ENCODE measurements at places on chromosomes 13 and 19. TPM values are rescaled to one million over a fixed set of nuclear protein-coding genes. Genes with fewer than 3 reads are reported as not detected.

Gene IL4I1
- total RNA-seq = not detected

GRCh38 chr13:84536906-84537305 lies 654.6 kb upstream of the SLITRK1 start:
- no peak for DNase-seq

GRCh38 chr13:51564252-51564651 lies 20.0 kb upstream of the WDFY2 start:
- DNase-seq = no peak

DNA sequence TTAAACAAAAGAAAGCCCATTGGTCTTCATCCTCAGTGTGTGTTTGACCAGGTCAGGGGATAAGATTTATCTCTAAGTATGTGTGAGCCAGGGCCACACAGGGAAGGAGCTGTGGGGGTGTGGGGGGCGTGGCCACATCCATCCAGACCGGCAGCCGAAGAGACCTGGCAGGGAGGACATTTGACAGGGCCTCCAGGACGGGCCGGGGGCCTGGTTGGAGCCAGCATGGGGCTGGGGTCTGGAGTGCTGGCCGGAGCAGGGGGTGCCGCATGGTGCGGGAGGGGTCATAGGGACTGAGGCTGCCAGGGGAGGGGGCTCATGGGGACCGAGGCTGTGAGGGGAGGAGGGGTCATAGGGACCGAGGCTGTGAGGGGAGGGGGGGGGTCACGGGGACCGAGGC lies 20.4 kb upstream of the GNA15 start:
- DNase-seq = no peak

- no peak for DNase-seq
These were observed 45.9 kb upstream of the AMER2 start for GRCh38 chr13:25218019-25218418.

- DNase-seq = no peak
These were observed 44.5 kb downstream of the RFX2 start for GRCh38 chr19:6065685-6066374.

Gene RPS16
- 944 TPM for total RNA-seq

GRCh38 chr19:5289060-5289990 lies 51.3 kb downstream of the PTPRS start:
- no peak for DNase-seq

DNA sequence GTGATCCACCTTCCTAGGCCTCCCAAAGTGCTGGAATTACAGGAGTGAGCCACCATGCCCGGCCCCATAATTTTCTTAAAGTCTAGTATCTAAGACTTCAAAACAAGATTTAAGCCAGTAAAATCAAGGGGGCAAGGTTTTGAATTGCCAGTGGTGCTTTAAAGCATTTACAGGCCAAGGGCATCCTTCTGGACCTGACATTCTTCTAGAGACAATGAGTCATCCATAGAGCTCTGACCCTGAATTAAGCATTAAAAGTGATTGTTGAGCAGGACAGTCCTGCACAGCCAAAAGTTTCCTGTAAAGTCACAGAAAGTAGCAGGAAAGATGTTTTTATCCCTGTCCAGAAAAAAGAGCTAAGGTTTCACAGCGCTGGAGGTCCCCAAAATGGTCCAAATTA lies 50.9 kb upstream of the ATP12A start:
- DNase-seq = no peak

Gene CASP14
- total RNA-seq = not detected

- peak; percentile 16 for DNase-seq
These were observed 821 bp downstream of the TDRD3 start for GRCh38 chr13:60397704-60398378.

GRCh38 chr19:9871626-9872338 lies 36.7 kb downstream of the PIN1 start:
- no peak for DNase-seq

Gene SLC7A9
- total RNA-seq = not detected

DNA sequence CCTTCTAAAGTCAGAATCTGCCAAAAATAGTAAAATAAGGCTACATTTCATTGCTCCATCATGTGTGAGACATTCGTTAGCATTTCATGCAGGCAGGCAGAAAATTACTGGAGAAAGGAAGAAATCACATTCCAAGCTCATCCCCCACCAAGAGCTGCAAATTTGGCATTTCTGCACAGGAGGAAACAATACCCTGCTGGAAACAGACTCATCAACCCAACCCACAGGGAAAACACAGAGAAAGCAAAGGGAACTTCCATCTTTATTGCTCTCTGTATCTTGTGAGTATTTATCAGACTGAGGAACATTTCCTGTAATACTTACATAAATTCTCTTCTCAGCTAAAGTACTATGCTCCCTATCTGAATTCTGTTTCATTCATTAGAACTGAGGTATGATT lies 95.7 kb downstream of the KCTD12 start:
- DNase-seq = no peak

- DNase-seq = peak; percentile 96
These were observed at the start of gene CYP4F11 for GRCh38 chr19:15934332-15935078. Gene CYP4F11 (minus strand): TSS chr19:15934529. CDS start chr19:15934408, 121 bp downstream.

- DNase-seq = no peak
These were observed 40.7 kb downstream of the PSG11 start for GRCh38 chr19:42985588-42985987.

Gene SMIM24
- total RNA-seq = not detected

- DNase-seq = peak; percentile 36
These were observed 112.2 kb downstream of the IER2 start for GRCh38 chr19:13262450-13262849.

Gene GSX1
- total RNA-seq = not detected

DNA sequence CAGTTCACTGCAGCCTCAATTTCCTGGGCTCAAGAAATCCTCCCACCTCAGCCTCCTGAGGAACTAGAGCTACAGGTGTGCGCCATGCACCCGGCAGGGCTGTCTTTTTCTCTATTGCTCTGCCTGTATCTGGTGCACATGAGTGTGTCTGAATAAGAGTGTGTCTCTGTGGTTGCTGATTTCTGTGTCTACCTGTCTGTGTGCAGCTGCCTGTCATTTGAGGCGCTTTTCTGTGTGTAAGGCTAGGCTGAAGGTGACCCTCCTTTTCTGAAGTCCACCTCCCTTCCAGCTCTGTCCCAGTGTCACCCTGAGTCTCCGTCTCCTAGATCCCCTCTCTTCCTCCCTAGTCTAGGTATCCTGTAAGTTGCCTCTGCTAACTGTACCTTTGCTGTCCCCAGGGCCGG lies 1.5 kb upstream of the PRR12 start:
- no peak for DNase-seq

- DNase-seq = no peak
These were observed 47.7 kb downstream of the KLF2 start for GRCh38 chr19:16372065-16372915.

Gene NEK3
- 8.7 TPM for total RNA-seq

DNA sequence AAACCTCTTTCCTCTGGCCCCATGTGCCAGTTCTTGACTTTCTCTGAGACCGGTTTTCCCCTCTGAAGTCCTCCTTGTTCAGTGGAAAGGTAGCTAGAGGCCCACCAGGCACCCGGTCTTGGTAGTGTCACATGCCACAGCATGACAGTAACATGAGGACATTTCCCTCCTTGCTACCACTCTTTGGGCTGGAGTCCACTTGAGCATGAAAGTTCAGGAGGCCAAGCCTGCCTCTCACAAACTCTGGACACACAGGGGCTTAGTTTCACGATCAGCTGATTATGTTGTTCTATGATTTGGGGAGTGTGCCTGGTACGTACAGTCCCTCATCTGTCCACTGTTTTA lies 45.6 kb downstream of the NFIX start:
- no peak for DNase-seq

DNA sequence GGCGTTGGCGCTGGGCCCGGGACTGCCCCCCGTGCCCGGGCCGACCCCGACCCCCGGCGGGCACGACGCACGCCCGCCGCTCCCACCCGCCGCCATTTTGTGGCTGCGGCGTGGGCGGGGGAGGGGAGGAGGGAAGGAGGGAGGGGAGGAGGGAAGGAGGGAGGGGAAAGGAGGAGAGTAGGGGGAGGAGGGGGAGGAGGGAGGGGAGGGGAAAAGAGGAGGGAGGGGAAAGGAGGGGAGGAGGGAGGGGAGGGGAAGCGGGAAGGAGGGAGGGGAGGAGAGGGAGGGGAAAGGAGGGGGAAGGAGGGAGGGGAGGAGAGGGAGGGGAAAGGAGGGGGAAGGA lies at the start of gene BTBD2:
BTBD2 (minus strand) TSS at position 107 of the 343 bp plus-strand sequence; CDS start at position 96, 11 bp downstream.
- DNase-seq = peak; percentile 48

DNA sequence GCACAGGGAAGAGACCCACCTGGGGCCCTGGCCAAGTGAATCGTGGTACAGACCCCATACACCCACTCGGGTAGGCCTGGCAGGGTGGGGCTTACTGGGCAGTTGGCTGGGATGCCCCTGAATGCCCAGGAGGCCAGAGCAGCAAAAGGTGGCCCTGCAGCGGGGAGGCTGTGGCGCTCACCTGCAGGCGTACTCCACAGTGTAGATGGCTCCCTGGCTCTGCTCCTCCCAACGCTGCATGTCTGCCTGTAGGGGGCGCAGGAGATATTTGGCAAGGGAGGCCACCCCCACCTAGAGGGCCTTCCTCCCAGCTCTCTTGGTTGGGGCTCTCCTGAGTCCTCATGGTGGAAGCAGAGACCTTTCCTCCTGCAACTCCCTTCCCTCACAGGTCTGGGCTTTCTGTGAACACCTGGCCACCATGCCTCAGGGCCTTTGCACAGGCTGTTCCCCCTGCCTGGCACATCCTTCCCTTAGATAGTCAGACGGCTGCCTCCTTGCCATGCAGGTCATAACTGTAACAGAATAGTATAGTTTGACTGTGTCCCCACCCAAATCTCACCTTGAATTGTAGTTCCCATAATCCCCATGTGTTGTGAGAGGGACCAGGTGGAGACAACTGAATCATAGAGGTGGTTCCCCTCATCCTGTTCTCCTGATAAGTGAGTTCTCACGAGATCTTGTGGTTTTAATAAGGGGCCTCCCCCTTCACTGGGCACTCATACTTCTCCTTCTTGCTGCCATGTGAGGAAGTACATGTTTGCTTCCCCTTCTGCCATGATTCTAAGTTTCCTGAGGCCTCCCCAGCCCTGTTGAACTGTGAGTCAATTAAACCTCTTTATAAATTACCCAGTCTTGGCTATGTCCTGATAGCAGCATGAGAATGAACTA lies 5.9 kb downstream of the BORCS8 start:
- peak; percentile 40 for DNase-seq

- no peak for DNase-seq
These were observed 579.1 kb downstream of the KCTD12 start for GRCh38 chr13:76307142-76307541.

Gene KIR2DL1
- not detected for total RNA-seq

- DNase-seq = peak; percentile 36
These were observed 148.9 kb downstream of the USP12 start for GRCh38 chr13:27022571-27023311.

Gene PALM3
- total RNA-seq = not detected

Gene NDUFS7
- 52.3 TPM for total RNA-seq

Gene CRLF1
- 109 TPM for total RNA-seq

GRCh38 chr13:81171065-81171647 lies 830.2 kb upstream of the SPRY2 start:
- peak; percentile 37 for DNase-seq

Gene ZNF699
- total RNA-seq = 6.9 TPM

Gene NCAN
- 0.05 TPM for total RNA-seq

GRCh38 chr13:93079294-93079693 lies 147.3 kb upstream of the GPC6 start:
- DNase-seq = no peak

DNA sequence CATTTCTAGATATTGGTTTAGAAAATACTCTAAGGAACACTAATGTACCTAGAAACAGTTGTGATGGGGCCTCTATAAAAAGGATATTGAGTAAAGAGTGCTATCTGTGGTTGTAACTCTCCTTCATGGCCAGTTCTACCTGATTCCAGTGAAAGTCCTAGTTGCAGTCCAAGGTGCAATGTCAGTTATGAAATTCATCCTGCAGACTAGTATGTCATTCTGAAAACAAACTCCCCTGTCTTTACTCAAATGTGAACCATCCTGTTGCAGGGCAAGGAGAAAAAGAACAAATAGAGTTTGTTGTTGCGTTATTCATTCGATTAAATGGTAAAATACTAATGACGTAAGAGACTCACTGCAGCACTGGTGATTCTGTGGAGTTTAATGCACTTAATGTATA lies 18.3 kb upstream of the N4BP2L1 start:
- DNase-seq = no peak

- no peak for DNase-seq
These were observed 135.6 kb upstream of the TSC22D1 start for GRCh38 chr13:44711706-44712105.

Gene GRIK5
- total RNA-seq = not detected

DNA sequence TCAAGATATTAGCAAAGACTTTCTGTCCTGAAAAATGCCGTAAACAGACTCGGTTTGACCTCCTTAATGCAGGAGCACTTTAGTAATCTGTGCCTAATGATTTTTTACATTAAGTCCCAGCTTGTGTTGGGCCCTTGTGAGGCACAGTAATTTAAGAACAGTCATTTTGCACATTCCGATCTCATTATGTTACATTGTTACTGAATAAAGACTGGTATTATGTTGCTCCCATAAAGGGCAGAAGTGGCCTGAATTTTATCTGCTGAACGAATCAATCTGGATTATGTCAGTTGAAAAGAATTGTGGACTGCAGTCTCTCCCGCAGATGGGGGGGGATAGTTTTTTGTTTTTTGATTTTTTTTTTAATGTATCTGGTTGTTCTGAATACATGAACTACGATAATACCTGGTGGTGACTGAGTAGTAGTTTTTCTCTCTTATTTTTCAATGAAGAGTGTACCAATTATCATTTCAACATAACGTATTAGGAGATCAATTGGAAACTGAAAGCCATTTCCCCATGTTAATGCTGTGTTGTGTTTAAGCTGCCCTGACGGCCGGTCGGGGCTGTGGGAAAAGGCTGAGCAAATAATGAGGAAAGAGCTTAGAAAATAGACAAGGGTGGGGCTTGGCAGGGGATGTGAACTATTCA lies 290.2 kb downstream of the ZNF536 start:
- DNase-seq = no peak

DNA sequence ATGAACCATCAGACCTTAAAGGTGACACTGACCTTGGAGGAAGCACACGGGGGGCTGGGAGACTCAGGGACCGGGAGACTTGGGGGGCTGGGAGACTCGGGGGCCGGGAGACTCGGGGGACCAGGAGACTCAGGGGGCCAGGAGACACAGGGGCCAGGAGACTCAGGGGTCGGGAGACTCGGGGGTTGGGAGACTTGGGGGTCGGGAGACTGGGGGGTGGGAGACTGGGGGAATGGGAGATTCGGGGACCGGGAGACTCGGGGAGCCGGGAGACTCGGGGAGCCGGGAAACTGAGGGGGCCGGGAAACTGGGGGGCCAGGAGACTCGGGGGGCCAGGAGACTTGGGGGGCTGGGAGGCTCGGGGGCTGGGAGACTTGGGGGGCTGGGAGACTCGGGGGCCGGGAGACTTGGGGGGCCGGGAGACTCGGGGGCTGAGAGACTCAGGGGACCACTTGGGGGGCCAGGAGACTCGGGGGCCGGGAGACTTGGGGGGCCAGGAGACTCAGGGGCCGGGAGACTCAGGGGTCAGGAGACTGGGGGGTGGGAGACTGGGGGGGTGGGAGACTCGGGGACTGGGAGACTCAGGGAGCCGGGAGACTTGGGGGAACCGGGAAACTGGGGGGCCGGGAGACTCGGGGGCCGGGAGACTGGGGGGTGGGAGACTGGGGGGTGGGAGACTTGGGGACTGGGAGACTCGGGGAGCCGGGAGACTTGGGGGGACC lies 62.9 kb downstream of the RASA3 start:
- DNase-seq = no peak
